Hematopoietic multipotent progenitor cell treated with erythropoietin and hydrocortisone succinate and interleukin-3 and kit ligand, for 4 days (in vitro differentiated cells): ENCODE measurements at places on chromosomes 3 and 15.

DNA sequence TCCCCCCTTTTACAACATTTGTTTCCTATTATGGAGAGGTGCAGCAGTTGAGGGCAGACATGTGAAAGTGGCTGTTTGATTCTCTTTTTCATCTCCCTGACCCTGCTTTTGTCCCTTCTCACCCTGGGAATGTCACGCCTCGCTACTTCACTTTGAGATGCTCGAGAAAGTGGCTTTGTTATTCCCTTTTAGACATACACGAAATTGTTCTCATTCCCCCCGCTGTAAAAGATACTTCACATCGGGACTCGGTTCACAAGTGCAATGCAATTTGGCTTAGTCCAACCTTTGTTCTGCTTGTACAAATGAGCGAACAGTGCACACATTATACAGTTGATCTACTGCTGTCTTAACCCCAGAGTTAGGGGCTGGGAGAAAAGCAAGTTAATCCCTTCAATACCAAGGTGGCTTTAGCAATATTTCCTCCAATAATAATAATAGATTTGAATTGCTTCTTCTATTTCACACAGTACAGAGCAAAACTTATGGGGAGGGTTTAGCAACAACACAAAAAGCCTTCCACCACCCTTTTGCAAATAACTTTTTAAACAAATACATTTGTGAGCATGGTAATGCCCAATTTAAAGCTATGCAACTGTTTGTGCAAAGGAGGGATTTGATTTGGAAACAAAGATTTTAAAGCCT, 5.7 kb upstream of the FOXB1 start:
- no peak for DNase-seq

GRCh38 chr3:192802957-192803899, 75.9 kb upstream of the FGF12 start:
- peak; percentile 71 for DNase-seq

- no peak for DNase-seq
Measured at GRCh38 chr15:48426044-48426443, 94.8 kb downstream of the DUT start.

DNA sequence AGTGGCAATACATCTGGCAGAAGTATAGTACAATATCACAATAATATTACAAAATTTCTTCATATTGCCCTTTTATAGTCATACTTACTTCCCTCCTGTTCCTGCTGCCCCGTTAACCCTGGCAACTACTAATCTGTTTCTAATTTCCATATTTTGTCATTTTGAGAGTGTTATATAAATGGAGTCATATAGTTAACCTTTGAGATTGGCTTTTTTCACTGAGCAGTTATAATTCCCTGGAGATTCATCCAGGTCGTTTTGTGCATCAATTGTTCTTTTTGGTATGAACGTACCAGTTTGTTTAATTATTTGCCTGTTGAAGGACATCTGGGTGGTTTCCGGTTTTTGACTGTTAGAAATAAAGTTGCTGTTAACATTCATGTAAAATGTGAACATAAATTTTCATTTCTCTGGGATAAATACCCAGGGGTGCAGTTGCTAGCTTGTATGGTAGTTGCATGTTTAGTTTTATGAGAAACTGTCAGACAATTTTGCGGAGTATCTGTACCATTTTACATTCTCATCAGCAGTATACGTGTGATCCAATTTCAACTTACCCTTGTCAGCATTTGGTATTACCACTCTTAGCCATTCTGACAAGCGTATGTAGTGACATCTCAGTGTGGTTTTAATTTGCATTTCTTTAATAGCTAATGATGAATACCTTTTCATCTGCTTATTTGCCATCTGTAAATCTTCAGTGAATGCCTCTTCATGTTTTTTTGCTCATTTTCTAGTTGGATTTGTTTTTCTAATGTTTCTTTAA, 32.2 kb upstream of the IL20RB start:
- DNase-seq: peak; percentile 43

DNA sequence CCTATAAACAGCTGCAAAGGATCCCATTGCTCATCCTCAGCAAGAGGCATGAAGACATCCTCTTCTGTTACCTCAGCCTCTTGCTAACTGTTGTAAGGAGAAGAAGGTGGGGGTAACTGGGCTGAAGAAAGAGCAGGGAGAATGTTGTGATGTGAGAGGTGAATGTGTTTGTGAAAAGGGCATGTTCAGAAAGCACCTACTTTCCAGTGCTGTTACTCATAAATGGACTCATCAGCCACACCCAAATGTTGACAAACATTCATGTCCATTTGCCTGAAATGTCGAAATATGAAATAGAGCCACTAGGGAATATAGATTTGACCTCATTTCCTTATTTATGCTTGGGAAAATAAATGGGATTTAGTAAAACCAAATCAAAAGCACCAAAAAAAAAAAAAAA, 12.6 kb downstream of the SLC24A1 start:
- no peak for DNase-seq

DNA sequence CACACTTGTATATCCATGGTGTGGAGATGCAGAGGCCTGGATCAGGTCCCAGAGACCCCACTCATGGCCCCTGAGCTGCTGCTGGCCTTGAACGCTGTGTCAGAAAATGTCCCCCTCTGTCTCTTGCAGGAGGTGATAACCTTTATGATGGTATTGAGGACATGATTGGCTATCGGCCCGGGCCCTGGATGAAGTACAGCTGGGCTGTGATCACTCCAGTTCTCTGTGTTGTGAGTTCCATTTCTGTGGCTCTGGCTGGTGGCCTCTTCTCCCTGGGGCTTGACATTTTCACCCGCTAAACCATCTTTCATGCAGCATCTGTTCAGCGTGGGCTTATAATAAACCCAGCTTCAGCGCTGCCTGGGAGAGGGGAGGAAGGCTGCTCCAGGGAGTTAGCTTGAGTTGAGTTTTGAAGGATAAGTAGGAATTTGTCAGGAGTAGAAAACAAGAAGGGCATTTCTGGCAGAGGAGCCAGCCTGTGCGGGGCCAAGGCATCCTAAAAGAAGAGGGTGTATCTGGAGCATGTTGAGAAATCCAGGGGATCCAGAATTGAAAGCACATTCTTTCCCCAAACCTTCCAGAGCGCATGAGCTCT, 61.1 kb downstream of the GRIP2 start:
- DNase-seq: no peak

- no peak for DNase-seq
Measured at GRCh38 chr15:73737535-73737934, 15.6 kb downstream of the INSYN1 start.
